Retina (tissue), 1 donor: ENCODE measurements at places on chromosomes 5 and 9.

DNA sequence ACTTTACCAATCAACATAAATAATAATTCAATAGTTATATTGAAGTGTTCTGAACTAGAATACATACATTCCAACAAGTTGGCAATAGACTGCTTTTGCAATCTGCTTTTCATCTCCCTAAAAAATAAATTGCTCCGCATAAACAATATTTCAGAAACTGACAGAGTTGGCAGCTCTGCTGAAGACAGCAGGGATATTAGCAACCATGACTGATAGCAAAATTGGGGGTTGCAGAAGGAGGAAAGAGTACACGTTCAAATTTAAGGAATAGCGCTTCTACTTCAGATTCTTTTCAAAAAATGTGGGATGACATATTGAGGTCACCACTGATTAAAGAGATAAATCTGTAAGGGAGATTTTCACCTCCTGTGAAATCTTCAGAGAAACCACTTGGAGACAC lies 521.2 kb downstream of the DTWD2 start:
- DNase-seq = peak; percentile 24

DNA sequence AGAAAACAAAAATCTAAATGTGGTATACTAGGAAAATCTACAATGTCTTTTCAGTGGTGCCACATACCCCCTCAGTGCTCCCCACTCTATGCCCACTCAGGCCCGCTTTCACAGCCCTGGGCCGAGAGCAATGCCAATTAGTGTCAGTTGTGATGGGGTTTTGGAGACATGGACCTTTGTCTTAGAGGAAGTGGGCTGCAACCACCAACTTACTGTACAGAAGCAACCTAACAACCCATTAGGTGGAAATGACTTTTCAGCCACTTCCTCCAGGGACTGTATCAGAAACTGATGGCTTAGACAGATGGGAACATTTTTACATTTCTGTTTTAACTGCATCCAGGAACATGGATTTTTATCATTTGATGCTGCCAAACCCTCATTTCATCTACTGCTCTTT lies 268.0 kb downstream of the BNC2 start:
- DNase-seq = no peak

- no peak for DNase-seq
These were observed 23.8 kb downstream of the SVEP1 start for GRCh38 chr9:110555551-110556331.

DNA sequence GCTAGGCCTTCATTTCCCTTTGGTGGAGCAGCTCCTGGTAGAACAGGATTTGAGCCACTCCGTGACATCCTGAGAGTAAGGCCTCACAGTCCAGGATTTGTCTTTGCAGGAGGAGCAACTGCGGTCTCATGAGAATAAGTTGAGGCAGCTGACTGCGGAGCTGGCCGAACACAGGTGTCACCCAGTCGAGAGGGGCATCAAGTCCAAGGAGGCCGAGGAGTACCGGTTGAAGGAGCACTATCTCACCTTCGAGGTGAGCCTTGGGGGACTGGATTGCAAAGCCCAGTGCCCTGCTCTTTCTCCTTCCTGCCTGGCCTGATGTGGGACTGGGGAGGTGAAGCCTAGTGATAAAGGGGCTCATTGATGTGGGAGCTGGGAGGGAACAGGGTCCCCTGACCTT lies 44.3 kb downstream of the PSD2 start:
- DNase-seq = no peak

DNA sequence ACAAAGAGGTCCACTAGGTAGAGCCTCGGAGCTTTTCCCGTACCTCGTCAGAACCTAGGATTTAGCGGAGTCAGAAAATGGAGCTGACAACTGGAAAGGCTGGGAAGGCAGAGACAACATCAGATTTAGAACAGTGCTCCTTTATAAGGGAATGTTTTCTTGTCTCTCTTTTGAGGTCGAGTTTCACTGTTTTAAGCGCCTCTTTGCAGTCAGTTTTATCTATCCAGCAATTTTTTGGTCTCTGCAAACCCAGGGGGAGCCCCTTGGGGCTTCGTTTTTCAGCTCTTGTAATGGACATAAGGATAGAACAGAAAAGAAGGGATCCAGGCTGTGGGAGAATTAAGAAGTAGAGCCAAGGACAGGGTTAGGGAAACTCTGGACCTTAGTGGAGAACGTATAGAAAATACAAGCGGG lies 80.5 kb downstream of the FNBP1 start:
- no peak for DNase-seq

DNA sequence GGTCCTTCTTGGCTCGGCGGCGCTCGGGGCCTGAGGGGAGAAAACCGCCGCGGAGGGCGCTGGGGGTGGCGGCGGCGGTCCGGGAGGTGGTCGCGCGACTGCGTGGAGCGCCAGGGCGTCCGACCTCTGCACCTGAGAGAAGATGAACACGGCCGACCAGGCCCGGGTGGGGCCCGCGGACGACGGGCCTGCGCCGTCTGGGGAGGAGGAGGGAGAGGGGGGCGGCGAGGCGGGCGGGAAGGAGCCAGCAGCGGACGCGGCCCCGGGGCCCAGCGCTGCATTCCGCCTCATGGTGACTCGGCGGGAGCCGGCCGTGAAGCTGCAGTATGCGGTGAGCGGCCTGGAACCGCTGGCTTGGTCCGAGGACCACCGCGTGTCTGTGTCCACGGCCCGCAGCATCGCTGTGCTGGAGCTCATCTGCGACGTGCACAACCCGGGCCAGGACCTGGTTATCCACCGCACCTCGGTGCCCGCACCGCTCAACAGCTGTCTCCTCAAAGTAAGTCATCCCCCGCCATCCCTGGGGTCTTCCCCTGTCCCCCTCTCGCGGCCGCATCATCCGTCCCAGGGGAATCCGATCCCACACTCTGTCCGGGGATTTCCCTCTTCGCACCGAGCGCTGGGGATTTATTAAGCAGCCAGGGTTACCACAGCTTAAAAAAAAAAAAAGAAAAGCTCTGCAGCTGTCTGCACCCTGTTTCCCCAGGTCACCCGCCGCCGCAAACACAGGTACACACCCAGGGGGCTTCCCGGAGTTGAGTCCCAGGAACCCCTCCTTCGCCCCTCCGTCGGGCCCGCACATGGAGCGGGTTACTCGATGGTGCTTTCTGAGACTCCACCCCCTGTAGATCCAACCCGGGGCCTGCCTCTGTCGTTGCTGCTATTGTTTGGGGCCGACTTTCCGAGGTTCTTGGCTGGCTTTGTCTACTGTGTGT lies at the start of gene GTF3C4:
Gene GTF3C4, plus strand, starts transcription at position 8 of the 935 bp plus-strand sequence. Its CDS starts 135 bp downstream, at position 143.
- peak; percentile 77 for DNase-seq

DNA sequence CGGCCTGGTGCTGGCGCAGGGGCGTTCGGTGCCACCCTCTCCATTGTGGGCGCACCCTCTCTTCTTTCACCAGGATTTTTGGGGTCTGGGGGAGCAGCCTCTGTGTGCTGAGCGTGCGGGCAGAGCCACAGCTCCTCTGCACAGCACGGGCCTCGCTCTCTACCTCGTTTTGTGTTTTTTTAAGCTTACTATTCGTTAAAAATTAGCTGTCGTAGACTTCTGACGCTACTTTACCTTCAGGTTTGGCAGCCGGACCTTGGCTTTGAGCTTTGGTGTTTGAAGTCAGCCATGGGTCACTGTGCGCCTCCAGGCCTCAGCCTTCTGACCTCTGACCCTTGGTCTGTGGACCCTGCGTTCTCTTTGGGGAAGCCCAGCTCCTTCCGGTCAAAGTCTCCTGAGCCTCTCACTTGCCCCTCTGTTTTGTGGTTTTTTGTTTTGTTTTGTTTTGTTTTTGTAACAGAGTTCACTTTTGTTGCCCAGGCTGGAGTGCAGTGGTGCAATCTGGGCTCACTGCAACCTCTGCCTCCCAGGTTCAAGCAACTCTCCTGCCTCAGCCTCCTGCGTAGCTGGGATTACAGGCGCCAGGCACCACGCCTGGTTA lies 88.2 kb upstream of the CACNA1B start:
- no peak for DNase-seq

- DNase-seq = no peak
These were observed 181.3 kb upstream of the IL12B start for GRCh38 chr5:159511570-159511969.

DNA sequence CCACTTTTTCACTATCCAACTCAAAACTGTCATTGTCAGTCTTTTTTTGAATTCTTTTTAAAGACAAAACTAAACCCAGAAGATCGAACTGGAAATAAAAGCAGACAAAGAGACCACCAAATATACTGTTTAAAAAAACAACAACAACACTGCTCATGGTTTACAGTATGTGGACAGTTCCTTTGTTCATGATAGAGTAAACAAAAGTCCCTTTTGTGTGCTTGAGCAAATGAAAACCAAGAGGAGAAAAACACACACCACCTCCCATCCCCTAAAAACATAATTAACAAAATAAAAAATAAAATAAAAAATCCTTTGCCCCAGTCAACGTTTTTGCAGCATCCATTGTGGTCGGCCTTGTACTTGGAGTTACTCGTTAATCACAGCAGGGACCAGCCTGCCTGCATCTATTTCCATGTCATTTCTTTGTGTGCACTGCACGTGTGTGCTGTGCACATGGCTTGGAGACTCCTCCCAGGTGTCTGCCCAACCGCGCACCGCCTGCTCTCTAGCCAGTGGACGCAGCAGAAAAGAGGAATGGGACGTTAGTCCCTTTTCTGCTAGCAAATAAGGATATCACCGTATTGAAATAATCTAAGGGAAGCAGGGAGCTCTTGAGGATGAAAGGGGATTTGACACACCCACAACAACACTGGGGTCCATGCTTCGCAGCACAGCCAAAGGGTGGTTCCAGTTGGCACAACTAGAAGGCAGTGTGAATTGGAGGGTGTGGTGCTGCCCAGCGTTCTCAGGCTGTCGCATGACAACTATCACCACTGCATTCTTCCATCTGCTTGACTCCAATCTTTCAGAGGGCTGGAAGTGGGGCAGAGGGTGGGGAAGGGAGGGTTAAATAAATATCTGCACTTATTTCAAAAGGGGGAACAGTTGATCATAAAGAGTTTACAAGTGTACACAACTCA lies 130.0 kb downstream of the SEMA6A start:
- no peak for DNase-seq

- DNase-seq = peak; percentile 73
These were observed 61.4 kb upstream of the ICE1 start for GRCh38 chr5:5360941-5361520.

DNA sequence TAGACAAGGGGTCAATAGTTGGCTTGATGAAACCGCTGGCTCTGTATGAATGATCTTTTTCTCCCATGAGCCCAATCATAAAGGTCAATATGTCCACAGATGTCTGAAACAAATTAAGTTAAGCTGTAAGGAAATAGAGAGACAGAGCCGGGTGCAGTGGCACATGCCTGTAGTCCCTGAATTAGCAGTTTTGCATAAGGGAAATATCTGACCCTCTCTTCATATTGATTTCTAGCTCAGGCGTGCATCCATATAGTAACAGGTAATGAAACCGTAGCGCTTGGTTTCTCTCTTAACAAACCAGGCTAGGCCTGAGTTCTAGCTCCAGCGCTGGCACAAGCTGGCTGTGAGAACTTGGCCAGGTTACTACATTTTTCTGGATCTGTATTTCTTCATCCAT lies 118.1 kb upstream of the ERCC6L2 start:
- DNase-seq = no peak

GRCh38 chr9:125360601-125361000 lies 99.0 kb downstream of the GAPVD1 start:
- DNase-seq = no peak

DNA sequence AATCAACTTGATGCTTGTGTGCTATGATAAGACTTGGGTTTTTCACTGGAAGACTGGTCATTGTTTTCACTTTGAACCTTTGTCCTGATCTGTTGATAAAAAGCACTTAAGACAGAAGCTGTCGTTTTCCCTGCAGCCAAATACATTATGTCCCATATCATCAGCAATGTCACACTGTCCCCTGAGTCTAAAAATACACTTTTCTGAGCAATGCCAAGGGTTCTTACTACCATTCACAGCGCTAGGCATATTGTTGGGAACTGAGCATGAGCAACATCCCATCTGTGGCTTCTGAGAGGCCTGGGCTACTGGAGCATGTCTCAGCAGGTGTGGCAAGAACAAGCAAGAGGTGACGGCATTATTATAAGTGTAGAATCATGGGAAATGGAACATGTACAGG lies 81.8 kb downstream of the SEMA6A start:
- DNase-seq = no peak

DNA sequence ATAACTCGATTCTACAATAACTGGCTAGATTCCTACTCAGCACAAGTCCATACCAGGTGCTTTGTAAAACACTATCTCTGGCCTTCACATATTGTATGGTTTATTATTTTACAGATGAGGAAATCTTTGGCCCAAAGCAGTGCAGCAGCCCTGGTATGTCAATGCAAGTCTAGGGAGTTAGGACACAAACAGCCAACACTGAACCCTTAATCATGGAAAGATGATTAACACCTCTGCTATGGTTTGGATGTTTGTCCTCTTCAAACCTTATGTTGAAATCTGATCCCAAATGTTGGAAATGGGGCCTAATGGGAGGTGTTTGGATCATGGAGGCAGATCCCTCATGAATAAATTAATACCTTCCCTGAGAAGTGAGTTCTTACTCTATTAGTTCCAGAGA lies 76.6 kb downstream of the MAPKAP1 start:
- no peak for DNase-seq

DNA sequence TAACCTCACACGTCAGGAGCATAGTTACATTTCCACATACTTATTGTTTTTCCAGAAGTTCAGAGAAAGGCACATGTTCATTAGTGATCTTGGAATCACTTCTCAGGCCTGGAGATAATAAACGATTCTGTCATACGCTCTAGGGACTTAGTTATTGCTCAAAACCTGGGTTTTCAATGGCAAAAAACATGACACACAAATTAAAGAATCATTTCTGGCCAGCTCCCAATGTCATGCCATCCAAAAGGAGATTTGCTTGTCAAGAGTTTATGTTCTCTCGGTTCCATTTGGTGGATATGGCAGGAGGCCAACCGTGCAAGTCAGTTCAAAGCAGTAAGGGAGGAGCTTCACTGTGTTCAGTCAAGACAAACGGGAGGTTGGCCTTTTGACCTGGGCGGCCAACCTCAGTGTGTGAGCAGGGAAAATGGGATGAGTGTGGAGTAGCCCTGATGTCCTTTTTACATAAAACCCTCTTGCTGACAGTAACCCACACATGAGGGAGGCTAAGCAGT lies 123.4 kb downstream of the NXNL2 start:
- DNase-seq = peak; percentile 59

GRCh38 chr5:60334281-60334713 lies 365.7 kb downstream of the DEPDC1B start:
- no peak for DNase-seq

- DNase-seq = no peak
These were observed 68.4 kb downstream of the CFAP95 start for GRCh38 chr9:69888856-69889585.

DNA sequence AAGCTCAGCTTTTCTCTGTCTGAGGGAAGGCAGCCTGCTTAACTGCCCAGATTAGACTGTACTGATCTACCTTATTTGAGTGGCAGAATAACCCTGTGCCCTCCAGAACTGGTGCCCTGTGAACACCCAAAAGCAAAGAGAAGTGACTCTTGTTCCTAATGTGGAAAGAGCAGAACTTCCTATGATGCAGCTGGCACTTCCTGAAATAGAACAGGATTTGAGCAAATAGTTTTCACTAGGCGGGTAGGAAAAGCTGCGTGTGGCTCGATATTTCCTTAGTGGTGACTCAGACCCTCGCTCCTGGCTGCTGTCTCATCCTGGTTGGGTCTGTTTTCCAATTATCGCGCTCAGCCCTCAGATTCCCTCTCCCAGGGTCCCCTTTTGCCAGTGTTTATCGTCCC lies 89.9 kb downstream of the SH3TC2 start:
- no peak for DNase-seq
